ENCODE measurements at places on chromosomes 7 and 10.

DNA sequence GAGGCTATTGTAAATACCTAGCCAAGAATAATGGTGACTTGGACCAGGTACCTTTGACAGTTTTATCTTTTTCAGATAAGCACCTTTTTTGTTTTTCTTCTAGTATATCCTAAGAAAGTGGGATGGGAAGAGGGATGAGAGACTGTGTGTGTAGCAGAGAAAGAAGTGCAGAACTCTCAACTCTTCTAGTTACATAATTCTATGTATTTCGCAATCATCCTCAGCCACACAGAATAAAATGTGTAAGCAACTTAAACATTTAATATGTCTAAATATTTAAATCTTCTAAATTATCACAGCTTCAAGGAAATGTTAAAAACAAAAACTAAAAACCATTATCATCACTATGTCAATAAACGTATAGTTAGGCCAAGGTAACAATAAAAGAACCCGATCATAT lies 42.6 kb upstream of the GSAP start:
- DNase-seq: no peak

- no peak for DNase-seq
These were observed 15.4 kb upstream of the BTBD16 start for GRCh38 chr10:122255509-122256301.

DNA sequence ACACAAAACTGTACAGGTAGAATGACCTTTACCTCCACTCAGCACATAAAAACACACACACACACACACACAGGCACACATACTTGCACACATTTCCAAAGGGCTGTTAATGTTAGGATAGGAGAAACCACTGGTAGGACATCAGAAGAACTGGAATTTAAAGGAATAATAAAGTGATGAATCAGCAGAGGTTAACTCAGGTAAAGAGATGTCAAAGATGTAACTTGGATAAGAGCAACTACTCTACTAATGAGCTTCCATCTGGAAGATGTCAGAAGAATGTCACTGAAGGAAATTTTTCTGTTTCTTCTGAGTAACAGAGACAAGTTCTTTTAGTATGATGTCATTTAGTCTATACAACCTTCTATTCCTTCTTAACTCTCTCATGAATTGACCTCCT lies 26.4 kb upstream of the GPR37 start:
- no peak for DNase-seq

DNA sequence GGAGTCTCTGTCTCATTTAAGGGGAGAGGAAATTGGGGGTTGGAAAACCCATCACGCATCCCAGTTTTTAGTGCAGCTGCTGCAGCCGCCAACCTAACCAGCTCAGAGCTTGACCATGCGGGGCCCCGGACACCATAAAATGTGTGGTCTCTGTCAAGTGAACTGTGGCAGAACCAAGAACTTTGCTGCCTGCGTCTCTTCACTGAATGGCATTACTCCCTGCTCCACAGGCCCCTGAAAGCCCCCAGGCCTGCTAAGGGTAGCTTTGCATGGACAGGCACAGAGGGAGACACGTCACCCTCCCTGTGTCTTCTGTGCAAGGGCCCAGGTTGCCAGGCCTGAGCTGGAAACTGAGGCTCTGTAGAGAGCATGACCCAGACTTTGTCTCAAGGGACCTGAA lies 144.6 kb upstream of the GPR26 start:
- DNase-seq: no peak

GRCh38 chr7:138460176-138460648 lies at the start of gene TRIM24:
TRIM24 (plus strand) TSS chr7:138460259; CDS start chr7:138460549, 290 bp downstream.
- DNase-seq: no peak

DNA sequence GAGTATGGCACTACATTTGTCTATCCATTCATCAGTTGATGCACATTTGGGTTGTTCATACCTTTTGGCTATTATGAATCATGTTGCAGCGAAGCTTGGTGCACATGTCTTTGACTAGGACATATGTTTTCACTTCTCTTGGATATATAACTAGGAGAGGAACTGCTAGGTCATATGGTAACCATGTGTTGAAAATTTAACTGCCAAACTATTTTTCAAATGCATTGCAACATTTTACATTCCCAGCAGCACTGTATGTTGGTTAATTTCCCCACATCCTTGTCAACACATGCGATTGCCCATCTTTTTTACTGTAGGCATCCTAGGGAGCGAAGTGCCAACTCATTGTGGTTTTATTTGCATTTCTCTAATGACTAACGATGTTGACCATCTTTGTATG lies 183.4 kb downstream of the PRKCQ start:
- no peak for DNase-seq

Measured in NT2/D1 (cell line).